Non-pigmented ciliary epithelial cell (primary cell): ENCODE measurements at places on chromosomes 5 and 9.

GRCh38 chr9:70597886-70598285 lies 183.4 kb upstream of the KLF9 start:
- DNase-seq: no peak

- peak; percentile 79 for DNase-seq
Measured at GRCh38 chr9:115034801-115035200, 83.2 kb downstream of the TNC start.

DNA sequence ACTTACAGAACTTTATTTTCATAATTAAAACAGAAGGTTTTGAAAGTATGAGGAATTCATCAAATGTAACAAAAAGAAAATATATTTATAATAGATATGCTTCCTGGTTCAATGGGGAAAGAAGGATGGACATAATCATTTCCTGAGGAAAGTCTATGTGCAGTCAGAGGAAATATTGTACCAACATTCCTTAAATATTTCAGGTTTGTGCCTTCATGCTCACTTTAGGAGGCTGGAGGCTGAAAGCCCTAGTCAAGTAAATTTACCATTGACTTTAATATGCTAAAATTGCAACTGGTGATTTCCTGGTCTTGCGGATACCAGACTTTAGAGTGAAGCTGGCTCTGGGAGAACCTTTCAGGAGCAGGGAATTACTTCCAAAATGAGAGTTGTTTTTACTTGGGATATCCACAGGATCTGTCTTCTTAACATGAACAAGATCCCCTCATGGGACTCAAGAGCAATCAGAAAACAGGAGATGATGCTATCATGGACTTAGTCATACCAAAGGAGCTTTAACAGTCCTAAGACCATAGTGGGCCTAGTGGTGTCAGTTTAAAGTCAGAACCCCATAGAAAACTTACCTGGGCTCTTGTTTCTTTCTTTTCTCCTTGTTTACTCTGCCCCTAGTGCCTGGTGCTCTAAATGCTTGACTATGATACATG lies 762.8 kb upstream of the GRAMD2B start:
- DNase-seq: no peak

GRCh38 chr5:155017610-155018009 lies 4.1 kb downstream of the KIF4B start:
- no peak for DNase-seq

DNA sequence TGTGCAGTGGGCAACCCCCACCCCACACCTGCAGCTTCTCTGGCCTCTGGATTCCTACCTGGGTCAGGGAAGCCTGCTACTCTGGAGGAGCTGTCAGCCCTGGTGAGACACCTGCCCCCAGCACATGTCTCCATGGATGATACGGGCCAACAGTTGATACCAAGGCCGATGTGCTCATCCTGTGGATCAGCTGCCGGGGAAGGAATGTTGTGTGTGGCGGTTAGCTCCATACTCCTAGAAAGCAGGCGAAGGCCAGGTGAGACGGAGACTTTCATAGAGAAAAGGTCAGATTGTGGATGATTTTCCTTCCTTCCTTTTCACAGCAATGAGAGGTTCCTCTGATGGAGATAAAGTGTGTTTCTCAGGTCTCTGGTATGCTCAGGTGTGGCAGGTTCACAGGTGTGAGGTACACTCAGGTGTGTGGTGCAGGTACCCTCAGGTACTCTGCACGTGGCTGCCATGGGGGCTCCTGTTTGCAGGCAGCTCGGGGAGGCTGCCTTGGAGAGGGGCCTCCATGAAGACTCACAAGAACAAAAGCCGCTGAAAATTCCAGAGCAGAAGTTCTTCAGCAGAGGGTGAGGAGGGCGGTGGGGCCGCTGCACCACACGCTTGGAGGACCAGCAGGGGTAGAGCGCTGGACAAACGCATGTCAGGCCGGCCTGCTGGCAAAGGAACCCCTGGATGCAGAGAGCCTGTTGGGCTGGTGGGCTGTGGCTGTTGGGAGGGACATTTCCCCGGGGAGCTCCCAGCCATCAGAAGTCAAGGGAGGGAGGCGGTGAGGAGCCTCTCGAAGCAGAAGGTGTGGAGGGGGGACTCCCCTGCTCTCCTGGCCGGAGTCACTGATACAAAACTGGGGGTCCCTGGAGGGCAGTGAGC lies 5.1 kb upstream of the AHRR start:
- no peak for DNase-seq

DNA sequence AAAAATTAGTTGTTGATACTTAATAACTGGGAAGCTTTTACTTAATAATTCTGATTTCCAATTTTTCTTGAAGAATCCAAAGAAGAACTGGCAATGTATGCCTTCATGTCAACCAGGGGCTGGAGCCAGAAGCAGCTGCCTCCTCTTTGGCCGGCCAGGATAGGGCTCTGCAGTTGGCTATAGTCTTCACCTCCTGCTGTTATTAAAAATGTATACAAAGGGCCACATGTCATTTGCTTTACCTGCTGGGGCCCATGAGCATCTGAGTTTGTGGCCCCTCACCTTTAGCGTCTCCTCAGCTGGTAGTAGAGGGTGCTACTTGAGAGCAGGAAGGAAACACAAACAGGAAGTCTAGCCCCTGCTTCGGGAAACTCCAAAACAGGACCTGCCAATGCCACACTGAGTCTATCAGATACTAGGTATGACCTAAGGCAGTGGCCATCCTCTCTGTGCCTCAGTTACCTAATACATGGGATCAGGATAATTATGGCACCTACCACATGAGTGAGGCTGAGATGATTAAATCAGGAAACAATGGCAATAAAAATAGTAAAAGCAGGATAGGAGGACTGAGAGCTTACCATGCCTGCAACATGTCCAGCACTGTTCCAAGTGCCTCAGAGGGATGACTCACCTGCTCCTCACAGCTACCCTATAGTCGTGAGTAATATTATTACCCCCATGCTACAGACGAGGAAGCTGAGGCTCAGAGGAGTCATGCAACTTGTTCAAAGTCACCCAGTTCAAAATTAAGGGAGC lies 21.3 kb downstream of the CCDC69 start:
- peak; percentile 43 for DNase-seq

DNA sequence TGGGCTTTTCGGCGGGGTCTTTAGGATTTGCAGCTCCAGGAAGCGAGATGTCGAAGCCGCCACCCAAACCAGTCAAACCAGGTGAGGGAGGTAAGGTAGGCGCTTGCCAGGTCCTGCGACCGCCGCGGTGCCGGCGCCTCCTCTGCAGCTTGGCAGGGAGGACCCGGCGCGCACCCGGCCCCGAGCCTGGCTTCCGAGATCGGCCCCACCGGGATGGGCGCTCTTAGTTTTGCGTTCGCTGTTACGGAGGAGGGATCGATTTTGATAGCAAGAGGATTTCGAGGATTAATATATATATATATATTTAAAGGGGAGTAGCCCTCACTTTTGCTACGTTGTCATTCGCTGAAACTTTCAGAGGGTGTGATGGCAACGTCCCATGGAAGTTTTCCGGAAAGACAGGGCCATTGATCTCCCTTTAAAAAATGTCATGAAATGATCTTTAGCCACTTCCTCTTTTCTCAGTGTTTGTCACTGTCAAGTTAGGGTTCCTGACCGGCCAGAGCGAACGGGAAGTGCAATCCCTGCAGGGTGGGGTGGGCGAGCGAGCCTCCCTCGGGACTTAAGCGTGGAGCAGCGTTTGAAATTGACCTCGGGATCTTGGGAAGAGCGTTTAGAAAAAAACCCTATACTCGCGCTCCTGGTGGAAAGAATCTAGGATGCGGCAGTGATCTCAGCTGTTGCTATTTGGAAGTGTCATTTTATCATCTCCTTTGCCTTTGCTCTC lies 495 bp downstream of the OSTF1 start:
- no peak for DNase-seq

DNA sequence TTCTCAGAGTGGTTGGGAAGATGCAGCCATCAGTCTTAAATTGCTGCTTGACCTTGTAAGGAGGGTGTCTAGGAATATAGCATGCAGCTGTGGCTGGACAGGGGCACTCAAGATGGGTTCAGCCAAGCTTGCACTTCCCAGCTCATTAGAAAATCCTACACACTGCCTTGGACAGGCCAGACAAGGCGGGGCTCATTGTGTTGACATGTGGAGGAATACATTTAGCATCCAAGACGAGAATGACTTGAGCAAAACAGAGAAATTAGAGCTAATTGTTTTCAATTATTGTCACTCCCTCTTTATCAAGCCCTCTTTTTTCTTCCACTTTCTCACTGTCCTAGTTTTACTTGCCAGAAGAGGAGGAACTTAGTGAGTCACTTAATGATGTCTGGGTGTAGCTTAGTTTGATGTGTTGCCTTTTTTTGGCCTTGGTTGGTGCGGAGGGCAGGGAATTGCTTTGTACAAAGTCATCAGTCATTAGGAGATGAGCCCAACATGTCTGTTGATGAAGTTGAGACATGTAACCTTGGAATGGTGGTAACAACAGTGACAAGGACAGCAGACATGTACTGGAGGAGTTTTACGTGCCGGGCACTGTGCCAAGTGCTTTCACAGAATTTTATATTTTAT lies 1219.3 kb upstream of the WWC1 start:
- no peak for DNase-seq

DNA sequence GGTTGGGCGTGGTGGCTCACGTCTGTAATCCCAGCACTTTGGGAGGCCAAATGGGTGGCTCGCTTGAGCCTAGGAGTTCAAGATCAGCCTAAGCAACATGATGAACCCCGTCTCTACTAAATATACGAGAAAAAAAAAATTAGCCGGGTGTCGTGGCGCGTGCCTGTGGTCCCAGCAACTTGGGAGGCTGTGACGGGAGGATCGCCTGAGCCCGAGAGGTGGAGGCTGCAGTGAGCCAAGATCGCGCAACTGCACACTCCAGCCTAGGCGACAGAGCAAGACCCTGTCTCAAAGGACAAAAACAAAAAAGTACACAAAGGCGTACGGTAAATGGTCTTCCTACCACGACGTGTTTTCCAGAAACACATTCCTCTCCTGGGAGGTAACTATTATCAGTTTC lies 538 bp upstream of the BDP1 start:
- no peak for DNase-seq

- DNase-seq: no peak
Measured at GRCh38 chr5:119626086-119626485, 3.3 kb upstream of the FAM170A start.

DNA sequence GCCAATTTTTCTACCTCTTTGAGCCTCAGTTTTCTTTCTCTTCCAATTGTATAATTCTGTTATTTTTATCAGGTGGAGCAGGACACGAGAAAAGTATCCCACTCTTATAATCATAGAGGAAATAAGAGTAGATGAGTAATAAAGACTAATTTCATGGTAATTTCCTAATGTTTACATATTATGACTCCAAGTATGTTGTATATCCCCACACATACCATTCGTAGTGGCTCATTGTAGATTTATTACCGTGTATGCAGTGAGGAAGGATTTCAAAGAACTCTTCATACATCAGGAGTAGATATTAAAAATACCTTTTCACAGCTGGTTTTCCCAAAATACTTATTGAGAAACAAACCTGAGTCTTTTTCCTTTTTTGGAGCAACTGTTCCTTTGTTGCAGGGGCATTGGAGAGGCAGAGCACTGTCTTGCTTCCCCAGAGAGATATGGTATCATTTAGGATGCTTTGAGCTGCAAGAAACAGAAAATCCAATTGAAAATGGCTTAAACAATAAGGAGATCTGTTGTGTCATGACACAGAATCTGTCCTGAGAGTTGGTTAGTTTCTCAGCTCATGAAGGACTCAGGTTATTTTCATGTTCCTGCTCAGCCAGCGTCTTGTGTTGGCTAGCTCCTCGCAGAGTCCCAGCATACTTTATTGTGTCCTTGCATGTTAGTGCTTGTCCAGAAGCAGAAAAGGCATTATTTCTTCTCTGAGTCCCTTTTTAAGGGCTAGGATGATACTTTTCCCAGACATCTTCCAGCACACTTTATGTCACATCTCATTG lies 291.2 kb downstream of the ARHGAP26 start:
- DNase-seq: no peak

GRCh38 chr9:91897201-91897600 lies 52.8 kb downstream of the ROR2 start:
- no peak for DNase-seq

GRCh38 chr5:6493681-6494454 lies 45.2 kb downstream of the UBE2QL1 start:
- DNase-seq: no peak

DNA sequence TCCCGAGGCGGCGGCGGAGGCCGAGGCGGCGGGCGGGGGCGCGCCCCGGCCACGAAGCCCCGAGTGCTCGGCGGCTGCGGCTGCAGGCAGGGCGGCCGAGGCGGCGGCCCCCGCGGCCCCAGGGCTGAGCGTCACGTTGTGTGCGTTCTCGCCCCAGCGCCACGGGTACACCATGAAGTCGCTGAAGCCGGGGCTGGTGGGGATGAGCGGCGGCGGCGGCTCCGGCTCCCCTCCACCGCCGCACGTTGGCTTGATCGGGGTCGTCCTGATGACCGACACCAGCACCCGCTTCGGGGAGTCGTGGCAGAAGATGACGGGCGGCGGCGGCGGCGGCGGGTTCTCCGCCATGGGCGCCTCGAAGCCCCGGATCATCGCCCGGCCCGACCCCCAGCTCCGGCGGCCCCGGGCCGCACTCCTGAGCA lies 498 bp downstream of the ZNF367 start:
- DNase-seq: no peak

GRCh38 chr9:125434986-125435775 lies 173.6 kb downstream of the GAPVD1 start:
- no peak for DNase-seq

DNA sequence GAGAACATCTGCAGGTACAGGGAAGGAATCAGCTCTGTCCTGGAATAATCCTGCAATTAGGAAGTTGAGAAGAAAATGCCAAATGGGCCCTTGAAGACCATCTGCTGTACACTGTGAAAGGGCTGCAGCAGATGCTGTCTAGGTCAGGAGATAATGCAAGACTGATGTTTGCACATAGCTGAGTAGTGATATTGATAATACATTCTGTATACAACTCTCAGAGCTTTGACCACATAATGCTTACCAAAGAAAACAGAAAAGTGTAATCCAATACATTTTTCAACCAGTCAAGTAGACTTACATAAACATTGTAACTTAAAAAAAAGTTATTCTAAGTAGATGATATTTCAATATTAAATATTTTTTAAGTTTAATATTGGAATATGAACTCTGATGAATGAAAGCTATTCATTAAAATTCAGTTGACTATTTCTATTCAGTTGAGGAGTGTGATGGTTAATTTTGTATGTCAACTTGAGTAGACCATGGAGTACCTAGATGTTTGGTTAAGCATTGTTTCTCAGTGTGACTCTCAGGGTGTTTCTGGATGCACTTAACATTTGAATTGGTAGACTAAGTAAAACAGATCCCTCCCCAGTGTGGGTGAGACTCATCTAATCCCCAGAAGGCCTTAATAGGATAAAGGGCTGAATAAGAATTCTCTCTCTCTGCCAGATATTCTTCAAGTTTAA lies 380.1 kb upstream of the PRR16 start:
- DNase-seq: no peak

GRCh38 chr9:91177081-91177480 lies 184.6 kb downstream of the AUH start:
- DNase-seq: no peak
